ENCODE measurements at places on chromosomes 2 and 18.

GRCh38 chr18:58525928-58526424 lies 102.9 kb downstream of the ALPK2 start:
- no peak for DNase-seq

DNA sequence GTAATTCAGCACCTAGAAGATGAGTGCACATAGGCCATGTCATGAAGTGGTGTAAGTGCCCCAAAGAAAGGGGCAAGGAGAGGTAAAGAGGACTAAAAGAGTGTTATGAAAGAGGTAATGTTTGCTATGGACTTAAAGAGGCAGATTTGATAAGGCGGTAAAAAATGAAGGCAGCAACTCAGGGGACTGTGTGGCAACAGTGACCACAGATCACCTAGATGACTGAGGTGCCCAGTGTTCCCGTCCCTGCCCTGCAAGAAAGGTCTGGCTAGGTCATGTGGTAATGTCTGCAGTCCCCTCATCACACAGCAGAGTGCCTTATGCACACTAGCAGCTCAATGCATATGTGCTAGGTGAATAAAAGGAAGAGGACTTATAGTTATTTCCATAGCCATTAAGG lies 356.8 kb downstream of the LRRTM1 start:
- DNase-seq: no peak

DNA sequence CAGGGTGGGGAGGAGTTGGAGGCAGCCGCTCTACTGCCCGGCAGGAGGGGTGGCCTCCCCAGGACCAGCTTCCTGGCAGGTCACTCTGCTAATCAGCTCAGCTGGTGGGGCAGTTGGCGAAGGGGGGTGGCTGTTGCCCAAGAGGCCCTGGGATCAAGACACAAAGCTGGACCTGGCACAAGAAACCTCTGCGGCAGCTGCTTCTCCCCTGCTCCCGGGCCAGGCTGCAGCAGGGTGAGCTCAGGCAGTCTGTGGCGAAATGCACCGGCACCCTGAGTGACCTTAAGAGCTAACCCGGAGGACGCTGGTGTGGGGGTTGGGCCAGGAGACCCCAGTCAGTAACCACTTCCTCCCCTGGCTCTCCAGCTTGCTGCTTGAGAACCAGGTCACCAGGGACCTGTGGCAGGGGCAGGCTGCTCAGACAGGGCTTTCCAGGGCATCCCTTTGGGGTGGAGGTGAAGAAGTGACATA lies 31.1 kb downstream of the TOGARAM2 start:
- no peak for DNase-seq

GRCh38 chr2:74576863-74577229 lies 22.3 kb downstream of the DOK1 start:
- peak; percentile 94 for DNase-seq

GRCh38 chr2:183579686-183580085 lies 455.4 kb downstream of the NUP35 start:
- no peak for DNase-seq

DNA sequence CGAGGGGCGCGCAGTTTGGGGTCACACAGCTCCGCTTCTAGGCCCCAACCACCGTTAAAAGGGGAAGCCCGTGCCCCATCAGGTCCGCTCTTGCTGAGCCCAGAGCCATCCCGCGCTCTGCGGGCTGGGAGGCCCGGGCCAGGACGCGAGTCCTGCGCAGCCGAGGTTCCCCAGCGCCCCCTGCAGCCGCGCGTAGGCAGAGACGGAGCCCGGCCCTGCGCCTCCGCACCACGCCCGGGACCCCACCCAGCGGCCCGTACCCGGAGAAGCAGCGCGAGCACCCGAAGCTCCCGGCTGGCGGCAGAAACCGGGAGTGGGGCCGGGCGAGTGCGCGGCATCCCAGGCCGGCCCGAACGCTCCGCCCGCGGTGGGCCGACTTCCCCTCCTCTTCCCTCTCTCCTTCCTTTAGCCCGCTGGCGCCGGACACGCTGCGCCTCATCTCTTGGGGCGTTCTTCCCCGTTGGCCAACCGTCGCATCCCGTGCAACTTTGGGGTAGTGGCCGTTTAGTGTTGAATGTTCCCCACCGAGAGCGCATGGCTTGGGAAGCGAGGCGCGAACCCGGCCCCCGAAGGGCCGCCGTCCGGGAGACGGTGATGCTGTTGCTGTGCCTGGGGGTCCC lies at the start of gene ITGA4:
ITGA4 (plus strand) TSS at position 266 of the 620 bp plus-strand sequence; CDS start at position 535, 269 bp downstream.
- DNase-seq: peak; percentile 25

GRCh38 chr2:176087330-176088047 lies 3.7 kb upstream of the EVX2 start:
- DNase-seq: no peak

GRCh38 chr2:43011158-43011491 lies 215.3 kb downstream of the ZFP36L2 start:
- DNase-seq: no peak

DNA sequence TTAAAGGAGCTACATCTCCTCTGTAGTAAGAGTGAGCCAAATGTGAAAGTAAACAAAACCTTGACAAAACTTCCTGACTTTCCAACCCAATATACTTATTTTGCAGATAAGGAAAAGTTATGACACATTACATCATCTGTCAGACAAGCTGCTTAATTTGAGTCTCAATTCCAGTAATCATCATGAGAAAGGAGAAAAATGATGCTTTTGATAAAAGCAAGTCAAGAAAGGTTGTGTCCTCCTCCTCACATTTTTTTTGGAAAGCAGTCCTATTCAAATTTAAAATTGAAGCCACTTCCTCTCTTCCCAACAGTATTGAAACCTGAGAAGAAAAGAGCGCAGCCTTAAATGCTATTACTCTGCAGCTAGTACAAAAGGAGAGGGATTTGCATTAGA lies 519.6 kb downstream of the LRP1B start:
- DNase-seq: no peak

- DNase-seq: no peak
Observed at GRCh38 chr2:50591642-50592041, 440.3 kb downstream of the NRXN1 start.

GRCh38 chr2:188291617-188292347 lies at the start of gene GULP1:
GULP1 (plus strand) TSS chr2:188291874; CDS start chr2:188477703, 185,829 bp downstream.
- DNase-seq: peak; percentile 30

DNA sequence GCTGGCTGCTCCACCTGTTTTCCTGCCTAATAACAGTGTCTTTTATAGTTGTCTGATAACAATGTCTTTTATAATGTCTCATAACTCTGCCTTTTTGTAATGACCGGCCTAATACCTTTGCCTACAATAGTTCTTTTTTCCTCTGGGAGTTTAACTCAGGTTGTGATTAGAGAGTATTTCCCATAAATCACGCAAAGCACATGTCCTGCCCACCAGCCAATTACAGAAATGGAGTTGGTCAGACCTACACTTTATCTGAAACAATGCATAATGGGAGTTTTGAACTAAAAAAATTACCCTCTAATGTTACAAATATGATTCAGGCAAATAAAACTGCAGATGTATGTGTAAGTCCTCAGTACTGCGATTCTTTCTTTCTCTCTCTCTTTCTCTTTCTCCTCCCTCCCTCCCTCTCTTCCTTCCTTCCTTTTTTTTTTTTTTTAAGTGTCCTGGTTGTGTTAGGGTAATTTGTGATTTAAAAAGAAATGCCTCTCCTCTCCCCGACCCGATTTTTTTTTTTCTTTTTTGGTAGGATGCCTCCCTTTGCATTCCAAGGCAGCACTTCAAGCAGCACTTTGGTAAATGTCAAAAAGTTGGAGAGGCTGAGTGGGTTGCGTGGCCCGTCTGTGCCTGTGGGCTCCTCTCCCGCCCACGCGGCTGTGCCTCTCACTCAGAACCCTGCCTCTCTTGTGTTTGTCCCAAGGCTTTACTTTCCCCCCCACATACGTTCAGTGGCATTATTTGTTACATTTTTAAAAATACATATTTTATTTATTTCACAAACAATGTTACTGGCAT lies 147.3 kb downstream of the AGAP1 start:
- DNase-seq: no peak

GRCh38 chr2:74843899-74844298 lies 10.0 kb downstream of the HK2 start:
- peak; percentile 54 for DNase-seq

- no peak for DNase-seq
Observed at GRCh38 chr2:51079945-51080344, 48.0 kb upstream of the NRXN1 start.

- no peak for DNase-seq
Observed at GRCh38 chr2:120631724-120632123, 103.9 kb upstream of the GLI2 start.

- no peak for DNase-seq
Observed at GRCh38 chr2:239339726-239340601, 60.9 kb downstream of the HDAC4 start.

GRCh38 chr2:11534071-11534745 lies 363 bp downstream of the GREB1 start:
- no peak for DNase-seq

DNA sequence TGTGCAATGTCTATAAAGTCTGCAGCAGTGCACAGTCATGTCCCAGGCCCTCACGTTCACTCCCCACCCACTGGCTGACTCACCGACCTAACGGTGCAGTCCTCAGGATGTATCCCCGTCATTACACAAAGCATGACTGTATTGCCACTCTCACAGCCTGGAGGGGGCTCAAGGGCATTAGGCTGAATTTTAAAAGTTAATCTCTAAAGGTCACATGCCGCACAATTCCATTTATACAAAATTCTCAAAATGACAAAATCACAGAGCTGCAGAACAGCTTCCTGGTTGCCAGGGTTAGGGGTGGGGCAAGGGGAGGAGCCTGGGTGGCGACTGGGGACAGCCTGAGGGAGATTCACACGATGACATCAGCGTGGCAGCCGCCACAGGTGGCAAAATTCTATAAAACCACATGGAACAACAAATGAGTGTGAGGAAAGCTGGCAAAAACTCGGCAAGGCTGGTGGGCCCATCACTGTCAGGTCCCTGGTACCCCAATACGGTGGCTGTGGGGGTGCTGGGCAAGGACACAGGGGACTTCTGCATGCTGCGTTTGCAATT lies 97.6 kb downstream of the NDUFA10 start:
- DNase-seq: peak; percentile 53

DNA sequence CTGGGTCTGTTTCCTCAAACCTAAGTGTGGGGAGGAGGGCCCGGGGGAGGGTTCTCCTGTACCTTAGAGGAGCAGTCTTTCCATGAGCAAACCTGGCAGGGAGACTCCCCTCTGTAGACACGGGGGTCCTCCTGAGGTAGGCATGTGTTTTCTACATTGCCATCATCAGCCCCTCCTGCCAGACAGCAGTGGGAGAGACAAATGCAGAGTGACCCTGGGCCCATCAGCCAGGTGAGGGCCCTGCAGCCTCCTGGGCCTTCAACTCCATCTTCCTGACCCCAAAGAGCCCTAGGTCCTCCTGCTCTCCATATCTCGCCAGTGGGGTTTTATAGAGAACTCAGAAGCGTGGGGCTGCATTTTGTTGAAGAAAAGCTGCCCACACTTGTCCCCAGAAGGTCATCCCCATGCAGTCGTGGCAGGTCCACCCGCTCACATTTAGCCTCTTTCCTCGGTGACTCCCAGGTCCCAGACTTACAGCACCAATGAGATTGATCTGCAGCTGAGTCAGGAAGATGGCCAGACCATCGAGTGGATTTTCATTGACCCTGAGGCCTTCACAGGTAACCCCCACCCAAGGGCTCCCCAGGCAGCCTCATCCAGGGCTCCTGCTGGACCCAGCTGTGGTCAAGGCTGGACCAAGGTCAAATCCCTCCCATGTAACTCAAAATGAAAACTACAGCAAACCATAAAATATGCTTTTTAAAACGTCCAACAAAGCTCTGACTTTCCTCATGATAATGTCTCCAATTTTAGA lies 2.6 kb downstream of the CHRNG start:
- no peak for DNase-seq

- DNase-seq: no peak
Observed at GRCh38 chr2:96962567-96963203, 23.7 kb downstream of the FAM178B start.

DNA sequence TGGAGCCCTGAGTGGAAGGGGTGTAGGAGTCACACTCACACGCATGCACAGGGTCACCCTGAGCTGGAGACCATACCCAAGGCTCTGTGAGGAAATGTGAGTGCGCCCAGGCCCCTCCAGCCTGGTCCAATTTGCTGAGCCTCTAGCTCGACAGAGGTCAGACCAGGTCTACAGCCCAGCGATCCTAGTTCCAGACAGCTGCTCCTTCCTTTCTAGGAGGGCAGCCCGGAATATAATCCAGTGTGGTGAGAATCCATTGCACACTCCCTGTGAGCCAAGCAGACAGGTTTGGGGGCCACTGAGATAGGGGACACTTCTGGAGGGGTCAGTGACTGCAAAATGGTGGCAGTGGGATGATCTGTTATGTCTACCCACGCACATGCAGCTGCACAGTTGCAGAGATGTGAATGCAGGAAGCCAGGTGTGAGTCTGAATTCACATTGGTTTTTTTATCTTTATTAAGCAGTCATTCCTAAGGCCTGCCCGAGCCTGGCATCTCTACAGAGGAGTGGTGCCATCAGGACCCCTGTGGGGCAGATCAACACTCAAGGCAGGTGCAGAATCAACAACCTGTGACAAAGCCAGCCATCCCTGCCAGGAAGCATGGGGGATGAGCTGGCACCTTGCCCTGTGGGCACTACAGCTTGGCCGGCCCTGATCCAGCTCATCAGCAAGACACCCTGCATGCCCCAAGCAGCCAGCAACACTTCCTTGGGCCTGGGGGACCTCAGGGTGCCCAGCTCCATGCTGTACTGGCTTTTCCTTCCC lies at the start of gene GPR148:
GPR148 (plus strand) TSS at position 522 of the 768 bp plus-strand sequence; CDS start at position 604, 82 bp downstream.
- no peak for DNase-seq

DNA sequence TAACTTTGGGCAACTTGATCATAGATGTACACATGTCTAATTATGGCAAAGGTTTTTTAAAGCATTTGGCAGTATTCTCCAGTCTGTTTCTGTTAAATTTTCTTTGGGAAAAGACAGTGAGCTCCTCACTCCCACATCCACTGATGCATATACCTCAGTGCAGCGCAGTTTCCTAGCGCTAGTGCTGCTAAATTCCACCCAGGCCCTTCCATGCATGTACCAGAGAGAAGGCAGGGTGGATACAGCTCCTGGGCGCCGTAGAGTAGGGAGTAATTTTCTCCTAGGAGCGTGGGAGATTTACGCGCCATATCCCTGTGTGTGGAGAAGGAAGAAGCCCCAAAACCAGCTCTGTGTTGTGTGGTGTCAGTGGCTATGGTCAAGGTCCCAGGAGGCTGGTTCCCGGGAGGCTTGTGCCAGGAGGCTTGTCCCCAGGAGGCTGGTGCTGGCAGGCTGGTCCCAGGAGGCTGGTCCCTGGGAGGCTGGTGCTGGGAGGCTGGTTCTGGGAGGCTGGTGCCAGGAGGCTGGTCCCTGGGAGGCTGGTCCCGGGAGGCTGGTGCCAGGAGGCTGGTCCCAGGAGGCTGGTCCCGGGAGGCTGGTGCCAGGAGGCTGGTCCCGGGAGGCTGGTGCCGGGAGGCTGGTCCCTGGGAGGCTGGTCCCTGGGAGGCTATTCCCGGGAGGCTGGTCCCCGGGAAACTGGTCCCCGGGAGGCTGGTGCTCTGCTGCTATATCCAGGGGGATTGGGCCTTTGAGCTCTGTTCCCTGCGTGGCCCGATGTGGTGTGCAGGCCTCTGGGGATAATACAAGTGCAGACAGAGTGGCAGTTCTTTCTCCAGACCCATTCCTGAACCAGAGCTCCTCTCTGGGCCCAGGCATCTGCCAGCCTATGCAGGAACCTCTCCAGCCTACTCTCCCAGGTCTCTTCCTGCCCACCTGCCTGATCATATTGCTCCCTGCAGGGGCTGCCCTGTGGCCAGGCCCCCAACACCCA lies 161.2 kb downstream of the SEPTIN10 start:
- no peak for DNase-seq

- DNase-seq: no peak
Observed at GRCh38 chr2:179017773-179018357, 32.1 kb downstream of the CCDC141 start.

Measured in GM04503 (cell line).